NT2/D1 (cell line): ENCODE measurements at places on chromosomes 1 and 21.

DNA sequence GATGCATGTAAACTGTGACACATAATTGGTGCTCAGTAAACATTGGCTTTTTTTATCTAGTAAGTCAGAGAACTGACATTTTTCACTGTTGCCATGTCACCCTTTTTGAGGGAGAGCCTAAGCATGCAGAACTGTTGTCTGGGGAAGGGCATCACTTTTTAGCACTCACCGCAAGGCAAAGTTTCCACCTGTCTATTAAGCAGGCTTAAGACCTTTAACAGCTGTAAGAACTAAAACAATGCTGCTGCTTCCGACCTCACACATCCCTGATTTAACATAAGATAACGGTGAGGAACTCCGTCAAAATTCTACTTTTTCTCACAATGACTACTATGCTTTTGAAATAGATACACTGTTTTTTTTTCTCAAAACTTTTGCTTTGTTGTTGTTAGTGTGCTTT, 554.8 kb downstream of the NUF2 start:
- DNase-seq: no peak

- DNase-seq: no peak
These were observed 41.8 kb downstream of the SELENOF start for GRCh38 chr1:86872086-86872485.

GRCh38 chr1:58256041-58256440, 290.5 kb downstream of the OMA1 start:
- no peak for DNase-seq

DNA sequence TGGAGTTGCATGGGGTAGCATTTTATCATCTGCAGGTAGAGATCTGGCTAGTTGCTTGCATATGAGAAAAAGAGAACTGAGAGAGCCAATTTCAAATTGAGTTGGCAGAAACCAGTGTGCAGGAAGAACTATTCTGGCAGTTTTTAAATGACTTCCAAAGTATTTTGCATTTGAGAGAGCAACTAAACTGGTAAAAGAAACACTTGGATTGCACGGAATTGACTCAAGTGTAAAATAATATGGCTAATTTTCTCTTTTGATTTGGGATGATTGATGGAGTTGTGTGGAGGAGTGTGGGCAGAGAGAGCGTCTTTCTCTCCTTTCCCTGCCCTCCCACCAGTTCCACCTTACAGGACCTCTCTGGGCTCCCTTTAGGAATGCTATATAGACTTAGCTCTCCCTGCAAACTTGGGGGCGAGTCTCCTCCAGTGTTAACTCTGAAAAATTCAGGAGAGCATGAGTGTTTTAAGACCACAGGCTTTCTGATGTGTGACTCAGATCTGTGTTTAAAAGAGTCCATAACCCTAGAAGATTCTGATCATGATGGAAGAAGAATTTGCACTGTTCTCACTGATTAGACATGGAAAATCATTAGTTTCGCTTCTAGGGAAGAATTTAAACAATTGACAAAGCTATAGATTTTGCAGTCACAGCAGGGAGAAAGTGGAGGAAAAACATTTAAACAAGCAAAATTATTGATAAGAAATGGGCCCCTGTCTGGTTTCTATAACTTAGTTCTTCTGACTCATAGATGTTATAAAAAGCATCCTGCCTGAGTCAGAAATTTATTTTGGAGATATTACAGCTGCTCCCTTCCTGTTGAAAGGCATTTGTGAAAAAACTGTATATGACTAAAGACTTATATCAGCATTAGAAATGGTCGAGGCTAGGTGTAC, 24.9 kb upstream of the CTBS start:
- DNase-seq: no peak

- no peak for DNase-seq
These were observed 33.4 kb upstream of the TLR5 start for GRCh38 chr1:223176437-223176836.

GRCh38 chr1:180309338-180309737, 79.3 kb downstream of the LHX4 start:
- no peak for DNase-seq

DNA sequence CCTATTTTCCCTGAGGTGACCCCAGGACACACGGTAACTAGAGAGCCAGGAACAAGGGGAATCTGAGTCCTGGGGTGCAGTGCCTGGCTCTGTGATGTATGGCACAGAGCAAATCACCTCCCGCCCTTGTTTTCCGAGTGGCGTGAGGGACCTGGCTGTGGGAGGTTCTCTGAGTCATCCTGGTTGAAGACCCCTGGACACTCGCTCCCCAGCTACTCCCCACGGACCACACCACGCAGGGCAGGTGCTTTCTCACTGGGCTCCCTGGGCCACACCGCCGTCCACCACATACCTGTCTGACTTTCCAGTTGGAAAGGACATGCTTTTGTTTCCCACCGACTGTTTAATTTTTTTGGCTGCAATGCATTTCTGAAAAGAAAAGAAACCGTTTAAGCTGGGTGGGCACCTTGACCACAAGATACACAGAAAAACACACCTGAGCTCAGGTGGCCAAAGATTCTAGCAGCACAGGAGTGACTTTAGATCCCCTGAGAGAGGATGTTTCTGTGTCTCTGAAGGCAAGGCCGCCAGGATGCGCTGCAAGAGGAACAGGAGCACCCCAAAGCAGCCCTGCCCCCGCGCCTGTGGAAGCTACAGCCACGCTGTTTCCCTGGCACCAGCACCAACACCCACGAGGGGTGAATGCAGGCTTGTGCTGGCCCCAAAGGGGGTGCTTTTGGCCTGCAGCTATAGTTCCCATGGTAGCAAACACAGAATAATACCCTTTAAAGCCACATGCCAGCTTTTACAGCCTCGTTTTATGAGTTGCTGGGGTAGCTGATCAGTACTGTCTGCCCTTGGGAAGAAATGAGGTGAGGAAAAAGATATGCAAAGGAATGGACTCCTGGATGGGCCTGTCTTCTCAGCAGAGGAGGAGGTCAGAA, 8.1 kb upstream of the SRM start:
- no peak for DNase-seq

- DNase-seq: no peak
These were observed 7.7 kb upstream of the ATP1A4 start for GRCh38 chr1:160143695-160144094.

DNA sequence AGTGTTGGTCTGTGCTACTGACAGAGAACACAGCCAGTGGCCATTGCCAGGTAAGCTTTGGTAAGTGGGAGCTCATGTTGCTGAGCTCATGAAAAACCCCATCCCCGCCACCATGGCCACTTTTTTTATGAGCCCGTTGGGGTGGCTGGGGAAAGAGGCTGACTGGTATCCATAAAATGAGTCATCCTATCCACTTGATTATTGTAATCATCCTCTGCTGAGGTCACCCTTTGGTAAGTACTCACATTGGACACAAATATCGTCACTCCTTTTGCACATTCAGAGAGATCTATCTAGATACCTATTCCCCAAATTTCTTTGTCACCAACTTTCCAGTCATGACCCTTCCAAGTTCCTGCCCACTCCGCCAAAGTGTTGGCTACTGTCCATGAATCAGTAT, 22.0 kb downstream of the SLAMF7 start:
- DNase-seq: no peak

DNA sequence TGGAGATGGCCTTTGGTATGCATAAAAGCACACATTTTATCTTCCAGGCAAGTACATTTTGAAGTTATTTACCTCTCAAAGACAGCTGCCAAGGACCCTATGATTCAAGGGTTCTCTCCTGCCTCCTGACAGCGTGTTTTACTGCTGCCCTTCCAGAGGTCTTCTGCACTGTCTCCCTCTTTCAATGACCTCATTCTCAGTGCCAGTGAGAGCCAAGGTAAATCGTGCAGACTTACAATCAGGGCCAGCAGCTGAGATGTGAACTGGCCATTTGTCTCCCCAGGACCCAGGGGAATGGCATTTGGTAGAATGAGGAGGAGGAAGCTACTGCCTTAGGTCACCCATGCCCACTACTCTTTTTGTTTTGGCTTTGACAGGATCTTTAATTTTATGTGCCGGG, 84.2 kb upstream of the FGGY start:
- no peak for DNase-seq

- no peak for DNase-seq
These were observed 15.9 kb downstream of the CLDN14 start for GRCh38 chr21:36463991-36464390.

GRCh38 chr1:197671140-197671539, 104.1 kb downstream of the DENND1B start:
- no peak for DNase-seq

DNA sequence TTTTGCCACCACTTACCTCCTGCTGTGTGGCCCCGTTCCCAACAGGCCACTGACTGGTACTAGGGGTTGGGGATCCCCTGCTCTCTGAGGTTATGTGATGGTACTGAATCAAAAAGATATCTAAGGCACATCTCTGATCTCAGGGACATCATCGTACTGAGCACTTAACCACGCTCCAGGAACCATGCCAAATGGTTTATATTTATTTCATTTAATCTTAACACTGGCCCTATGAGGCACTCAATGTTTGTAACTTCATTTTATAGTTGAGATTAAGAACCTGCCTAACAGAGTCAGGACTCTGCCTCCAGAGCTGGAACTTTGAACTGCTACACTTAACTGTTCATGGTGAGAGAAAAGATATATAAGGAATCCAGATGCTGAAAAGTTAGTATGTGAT, 98.0 kb upstream of the HP1BP3 start:
- DNase-seq: no peak

DNA sequence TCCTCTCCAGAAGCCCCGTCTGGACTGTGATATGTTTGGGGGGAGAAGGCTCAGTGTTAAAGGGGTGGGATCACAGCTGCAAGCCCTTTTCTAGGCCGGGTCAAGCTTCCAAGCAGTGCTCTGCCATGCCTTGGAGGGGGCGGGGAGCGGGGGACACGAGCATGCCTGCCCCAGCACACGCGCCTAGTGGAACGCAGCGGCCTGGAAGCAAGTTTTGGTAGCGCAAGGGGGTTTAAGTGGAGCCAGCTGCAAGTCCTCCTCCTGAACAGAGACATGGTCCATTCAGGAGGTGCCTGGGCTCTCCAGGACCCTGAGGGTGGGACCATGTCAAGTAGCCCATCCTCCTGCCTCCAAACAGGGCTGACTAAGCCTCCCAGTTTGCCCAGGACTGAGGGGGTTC, 112.2 kb downstream of the CASZ1 start:
- no peak for DNase-seq

GRCh38 chr1:171850651-171851350, 9.5 kb downstream of the DNM3 start:
- DNase-seq: no peak

GRCh38 chr1:167541610-167542009, 12.0 kb downstream of the CREG1 start:
- DNase-seq: no peak

DNA sequence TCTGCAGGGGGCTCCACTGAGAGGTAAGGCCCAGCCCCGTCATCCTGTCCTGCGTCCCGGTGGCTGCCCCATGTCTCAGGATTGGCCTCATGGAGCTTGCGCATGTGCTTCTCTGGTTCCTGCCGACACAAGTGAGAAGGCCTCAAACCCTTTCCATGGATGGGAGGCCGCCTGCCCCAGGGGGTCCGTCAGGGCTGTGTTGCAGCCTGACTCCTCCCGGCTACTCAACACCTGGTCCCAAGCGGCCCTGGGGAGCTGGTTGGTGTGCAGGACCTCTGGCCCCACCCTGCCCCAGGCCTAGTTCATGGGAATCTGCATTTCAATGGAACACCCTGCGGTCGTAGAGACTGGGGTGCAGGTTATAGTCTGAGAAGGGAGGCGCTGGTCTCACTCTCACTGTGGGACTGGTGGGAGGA, 21.1 kb upstream of the PDE9A start:
- DNase-seq: no peak

- no peak for DNase-seq
These were observed 12.1 kb downstream of the CLCA2 start for GRCh38 chr1:86436041-86436440.

DNA sequence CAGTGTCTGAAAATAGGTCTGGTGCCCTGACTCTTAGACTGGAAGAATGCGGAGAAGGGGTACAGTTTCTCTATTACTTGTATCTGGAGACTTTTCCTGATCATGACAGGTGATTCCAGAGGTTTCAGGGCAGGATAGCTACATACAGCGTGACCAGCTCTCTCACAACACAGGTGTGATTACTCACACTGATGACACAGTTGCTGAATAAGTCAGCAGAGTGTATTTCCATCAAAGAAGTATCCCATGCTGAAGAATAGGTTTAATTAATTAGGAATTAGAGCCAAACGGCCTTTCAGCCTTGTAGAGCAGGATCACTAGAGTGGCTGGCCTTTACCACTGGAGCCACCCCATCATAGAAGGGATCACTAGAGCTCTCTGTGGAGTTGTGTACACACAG, 298.6 kb downstream of the LMX1A start:
- no peak for DNase-seq

DNA sequence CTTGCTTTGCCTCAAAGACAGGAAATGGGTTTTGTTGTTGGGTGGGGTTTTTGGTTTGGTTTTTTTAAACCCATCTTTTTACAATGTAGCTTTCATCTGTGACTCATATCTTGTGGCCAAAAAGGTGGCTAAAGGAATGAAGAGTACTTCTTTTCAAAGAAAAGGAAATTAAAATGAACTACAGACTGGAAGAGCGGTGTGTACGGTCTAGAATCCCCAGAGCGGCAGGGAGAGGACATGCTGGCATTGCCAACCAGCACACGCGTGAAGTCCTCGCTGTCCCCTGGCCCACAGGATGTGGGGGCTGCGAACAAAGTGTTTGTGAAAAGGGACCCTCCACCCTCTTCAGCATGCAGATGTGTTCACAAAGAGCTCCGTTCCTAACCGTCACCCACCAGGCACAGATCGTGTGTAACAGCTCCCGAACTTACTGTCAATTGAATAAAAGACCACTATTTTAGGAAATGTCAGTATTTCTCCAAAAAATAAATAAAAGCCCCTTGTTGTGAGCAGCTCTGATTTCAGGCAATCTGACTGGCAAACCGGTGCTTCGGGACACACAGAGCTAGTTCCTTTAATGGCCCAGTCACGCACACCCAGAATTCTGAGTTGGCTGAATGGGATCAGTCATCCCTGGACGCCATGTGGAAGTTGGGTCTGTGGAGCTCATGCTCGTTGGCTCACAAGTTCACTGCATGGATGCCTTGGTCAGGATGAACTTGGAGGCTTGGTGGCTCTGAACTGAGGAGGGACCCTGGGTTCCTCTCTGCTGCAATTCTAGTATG, 602.9 kb downstream of the NPHP4 start:
- no peak for DNase-seq

GRCh38 chr21:46004168-46004861, 22.7 kb downstream of the COL6A1 start:
- no peak for DNase-seq

DNA sequence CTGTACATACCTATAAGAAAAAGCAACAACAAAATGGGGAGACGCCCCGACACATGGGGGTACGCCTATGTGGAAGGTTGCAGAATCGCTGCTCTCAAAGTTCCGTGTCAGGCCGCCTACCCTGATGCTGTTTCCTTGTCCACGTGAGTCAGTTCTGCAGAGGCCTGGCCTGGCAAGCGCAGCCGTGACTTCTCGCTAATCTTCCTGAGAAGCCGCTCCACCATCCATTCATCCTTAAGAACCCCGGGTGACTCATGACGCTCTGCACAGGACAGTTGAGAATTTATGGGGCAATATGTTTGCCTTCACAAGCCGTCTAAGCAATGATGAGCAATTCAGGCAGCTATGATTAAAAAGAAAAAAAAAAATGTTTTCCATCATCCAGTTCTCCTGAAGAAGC, 122.3 kb upstream of the TMPRSS2 start:
- no peak for DNase-seq
